Hematopoietic multipotent progenitor cell treated with erythropoietin and hydrocortisone succinate and interleukin-3 and kit ligand, for 17 days (in vitro differentiated cells): ENCODE measurements at places on chromosomes 6 and 20.

DNA sequence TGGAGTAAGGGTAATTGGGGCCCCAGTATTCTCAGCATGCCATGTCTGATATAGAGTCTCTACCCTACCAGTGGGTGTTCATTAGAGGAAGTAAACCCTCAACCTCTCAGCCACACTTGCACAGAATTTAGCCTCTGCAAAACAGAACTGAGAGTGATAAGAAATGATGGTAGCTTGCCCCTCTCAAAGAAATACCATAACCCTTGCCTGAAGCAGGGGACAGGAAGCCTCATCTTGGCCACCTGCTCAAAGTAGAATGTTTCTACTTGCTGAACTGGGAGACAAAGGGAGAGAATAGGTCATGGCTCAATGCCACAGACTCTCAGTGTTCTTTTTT is 33.7 kb downstream of the SPTLC3 start:
- DNase-seq, result no peak

- DNase-seq, result no peak
Measured at GRCh38 chr6:31209137-31209536, 38.7 kb upstream of the POU5F1 start.

DNA sequence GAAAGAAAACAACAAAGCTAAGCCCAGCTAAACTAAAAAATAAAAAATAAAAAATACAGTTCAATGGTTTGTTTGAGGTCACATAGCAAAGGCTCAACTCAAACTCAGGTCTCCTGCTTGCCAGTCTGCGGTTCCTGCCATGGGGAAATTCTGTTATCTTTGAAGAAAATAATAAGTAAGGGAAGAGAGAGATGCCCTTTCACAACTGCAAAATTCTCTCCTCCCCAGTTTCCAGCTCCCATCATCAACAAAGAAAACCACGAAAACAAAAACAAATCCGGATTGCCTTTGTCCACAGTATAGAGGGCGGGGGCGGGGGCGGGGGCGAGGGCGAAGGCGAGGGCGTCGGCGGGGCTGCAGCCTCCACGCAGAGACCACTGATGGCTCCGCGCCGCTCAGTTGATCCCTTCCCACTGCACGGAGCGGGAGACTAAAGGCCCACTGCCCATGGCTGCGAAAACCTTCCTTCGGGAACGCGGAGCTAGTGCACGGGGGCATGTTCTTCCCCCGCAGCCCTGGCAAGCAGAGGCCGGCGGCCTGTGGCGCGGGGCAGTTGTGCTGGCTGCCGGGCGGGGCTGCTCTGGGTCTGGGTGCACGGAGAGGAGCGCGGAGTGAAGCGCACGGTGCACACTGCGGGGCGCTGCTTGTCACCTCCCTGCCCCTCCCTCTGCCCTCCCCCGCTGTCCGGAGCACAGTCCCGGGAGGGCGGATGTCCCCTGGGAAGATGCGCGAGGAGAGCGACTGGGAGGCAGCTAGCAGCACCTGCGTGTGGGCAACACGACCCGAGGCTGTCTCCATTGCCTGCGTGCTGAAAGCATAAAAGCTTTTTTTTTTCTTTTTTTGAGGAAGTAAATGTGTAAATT is 54.1 kb upstream of the TPD52L1 start:
- no peak for DNase-seq

- no peak for DNase-seq
Measured at GRCh38 chr6:44696099-44696498, 308.6 kb downstream of the CDC5L start.

GRCh38 chr6:92682516-92683398 is 736.6 kb downstream of the EPHA7 start:
- no peak for DNase-seq

DNA sequence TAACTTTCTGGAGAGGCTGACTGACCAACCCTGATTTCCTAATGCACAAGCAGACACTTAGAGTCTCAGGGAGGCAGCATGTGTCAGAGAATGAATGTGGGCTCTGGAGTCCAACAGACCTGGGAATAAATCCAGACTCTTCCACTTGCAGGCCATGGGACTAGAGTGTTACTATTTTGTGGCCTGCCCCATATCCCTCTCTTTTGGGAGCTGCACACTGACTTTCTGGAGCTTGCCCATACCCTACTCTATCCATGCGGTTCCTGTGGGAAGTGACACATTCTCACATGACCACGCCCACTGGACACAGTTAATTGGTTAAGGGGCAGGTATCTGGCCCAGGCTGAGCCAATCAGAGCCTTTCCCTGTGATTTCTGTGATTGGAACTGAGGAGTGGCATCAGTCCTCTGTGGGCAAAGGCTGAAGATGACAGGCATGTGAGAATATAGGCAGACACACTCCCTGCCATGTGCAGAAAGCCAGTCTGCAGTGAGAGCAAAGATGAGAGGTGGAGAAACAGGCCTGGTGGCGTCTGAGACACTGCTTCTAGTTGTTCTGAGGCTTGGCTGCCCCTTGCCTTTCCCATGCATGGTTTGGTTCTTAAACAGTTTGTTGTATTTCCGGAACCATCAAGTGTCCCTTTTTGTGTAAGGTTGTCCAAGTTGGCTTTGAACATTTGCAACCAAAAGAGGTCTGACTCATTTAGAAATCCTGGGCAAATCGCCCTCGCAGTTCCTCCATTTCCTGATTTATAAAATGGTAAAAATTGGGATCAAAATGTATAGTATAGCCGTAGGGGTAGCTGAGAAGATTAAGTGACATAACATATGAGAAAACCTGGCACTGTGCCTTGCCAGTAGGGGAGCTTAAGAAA is 125.6 kb downstream of the CDC5L start:
- no peak for DNase-seq

- no peak for DNase-seq
Measured at GRCh38 chr6:84581494-84582259, 182.7 kb downstream of the TBX18 start.
